Fibroblast of villous mesenchyme (primary cell): ENCODE measurements at places on chromosomes 3 and 15. TPM values are rescaled to one million over a fixed set of nuclear protein-coding genes. Genes with fewer than 3 reads are reported as not detected.

Gene CPA3
- under 0.01 TPM in 1 of 2 replicates, not detected in the other for total RNA-seq

Gene WDR6
- 75.6 and 77.3 TPM in 2 replicates for total RNA-seq

Gene SLC22A14
- 0.32 and 0.86 TPM in 2 replicates for total RNA-seq

Gene NTRK3
- total RNA-seq = 0.32 TPM in 1 of 2 replicates, not detected in the other

Gene SCAANT1
- total RNA-seq = not detected in 2 replicates

Gene AHSG
- total RNA-seq = not detected in 2 replicates

Gene RHCG
- not detected in 2 replicates for total RNA-seq

Gene CLRN1
- total RNA-seq = not detected in 2 replicates

Gene GPR160
- under 0.01 and 0.43 TPM in 2 replicates for total RNA-seq

Gene CIAO2A
- total RNA-seq = 55.1 and 62.6 TPM in 2 replicates
